Astrocyte of the hippocampus (primary cell): ENCODE measurements at places on chromosomes 12 and 14.

DNA sequence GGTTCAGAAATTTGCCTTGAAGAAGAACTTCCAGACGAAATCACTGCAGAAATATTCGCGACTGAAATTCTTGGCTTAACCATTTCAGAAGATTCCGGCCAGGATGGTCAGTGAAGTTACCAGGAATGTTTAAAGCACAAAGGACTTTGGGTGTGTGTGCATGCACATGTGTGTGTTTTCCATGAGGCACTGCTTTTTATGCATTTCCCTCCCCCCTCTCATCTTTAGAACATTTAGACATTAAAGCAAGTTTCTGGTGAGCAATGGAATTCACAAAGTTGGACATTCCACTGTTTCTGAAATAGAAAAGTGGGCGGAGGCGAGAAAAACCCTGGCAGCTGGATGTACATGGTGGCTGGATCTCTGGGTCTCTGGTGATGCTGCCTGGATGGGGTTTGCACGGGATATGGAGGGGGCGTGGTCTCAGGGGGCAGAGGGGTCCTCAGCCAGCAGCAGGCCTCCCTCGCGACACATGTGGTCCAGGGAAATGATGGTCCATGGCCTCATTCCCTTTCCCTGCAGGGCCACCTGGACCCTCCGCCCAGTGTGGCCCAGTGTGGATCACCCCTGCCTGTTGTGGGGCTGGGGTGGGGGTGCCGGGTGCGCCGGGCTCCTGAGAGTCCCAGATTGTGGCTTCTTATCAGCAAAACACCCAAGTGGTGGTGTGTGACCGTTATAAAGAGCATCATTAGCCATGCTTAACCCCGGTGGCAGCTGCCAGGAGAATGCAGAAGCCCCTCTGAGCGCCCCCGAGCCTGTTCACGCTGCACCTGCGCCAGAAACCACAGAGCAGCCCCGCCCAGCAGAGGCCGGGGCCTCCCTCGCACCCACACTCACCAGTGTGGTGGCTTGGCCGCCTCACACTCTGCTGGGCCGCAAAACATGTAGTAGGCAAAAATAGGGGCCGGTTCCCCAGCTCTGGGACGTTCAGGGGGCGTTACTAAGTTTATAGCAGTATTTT, 17.8 kb upstream of the BCL7A start:
- DNase-seq, result peak; percentile 68

DNA sequence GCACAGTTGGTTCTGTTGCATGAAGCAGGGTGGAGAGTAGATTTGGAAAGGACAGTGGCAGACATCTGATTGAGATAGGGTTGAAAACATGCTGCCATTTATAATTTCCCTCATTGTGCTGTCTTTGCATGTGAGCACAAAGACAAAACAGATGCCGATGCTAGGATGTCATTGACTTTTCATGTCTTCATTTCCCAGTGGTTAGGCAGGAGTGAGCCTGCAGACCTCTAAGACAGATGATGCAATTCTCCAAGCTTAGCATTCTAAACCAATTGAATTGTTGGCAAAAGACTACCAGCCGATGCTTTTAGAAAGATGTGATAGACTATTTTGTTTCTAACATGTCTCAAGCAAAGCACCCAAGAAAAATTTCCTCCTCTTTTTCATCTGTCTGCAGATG, 37.1 kb upstream of the PELI2 start:
- no peak for DNase-seq

DNA sequence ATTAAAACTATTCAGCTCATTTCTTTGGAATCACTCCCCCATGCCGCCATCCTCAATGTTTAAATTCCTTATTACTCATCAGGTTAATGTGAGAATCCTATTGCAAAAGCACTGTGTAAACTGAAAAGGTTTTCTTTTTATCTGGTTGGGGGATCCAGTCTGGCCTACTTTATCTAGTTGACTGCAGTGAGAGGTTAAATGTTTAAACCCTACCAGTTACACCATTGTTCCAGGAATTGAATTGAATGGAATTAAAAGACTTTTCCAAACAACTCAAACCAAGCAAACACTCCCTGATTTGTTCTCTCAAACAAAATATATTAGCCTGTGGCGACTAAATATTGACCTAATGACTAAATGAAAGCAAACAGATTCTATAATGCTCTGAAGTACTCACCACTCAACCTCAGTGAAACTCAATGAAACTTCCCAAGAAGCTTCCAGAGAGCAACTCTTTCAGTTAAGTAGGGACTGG, 100.5 kb downstream of the VEZT start:
- DNase-seq, result peak; percentile 58

DNA sequence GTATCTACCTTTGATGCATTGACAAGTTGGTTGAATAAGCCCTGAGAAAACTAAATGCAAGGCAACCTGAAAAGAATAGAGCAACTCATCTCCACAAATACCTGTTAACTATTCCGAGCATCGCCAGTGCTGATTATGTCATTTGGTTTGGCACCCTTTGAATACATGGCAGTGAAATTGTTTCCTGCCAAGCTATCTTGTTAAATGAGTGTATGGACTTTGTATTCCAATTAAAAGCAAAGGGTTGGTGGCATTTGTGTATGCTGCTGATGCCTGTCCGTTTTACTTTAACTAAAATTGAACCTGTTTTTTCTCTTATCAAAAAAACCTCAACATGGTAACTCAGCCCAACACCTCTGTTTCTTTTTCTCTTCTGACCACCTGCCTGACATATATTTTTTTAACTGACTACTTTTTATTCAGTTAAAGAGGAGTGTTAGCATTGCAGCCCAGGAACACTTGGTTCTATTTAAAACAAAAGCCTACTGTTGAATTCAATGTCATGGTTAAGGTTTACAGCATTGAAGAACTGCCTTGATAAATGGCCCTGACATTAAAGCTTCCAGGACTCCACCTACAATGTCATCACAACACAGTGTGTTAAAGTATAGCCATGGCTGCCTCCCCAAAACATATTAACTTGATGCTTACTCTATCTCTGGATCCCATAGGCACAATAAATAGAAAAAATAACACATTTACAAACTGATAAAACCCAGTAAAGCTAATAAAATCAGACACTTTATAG, 838.3 kb upstream of the NOVA1 start:
- no peak for DNase-seq

DNA sequence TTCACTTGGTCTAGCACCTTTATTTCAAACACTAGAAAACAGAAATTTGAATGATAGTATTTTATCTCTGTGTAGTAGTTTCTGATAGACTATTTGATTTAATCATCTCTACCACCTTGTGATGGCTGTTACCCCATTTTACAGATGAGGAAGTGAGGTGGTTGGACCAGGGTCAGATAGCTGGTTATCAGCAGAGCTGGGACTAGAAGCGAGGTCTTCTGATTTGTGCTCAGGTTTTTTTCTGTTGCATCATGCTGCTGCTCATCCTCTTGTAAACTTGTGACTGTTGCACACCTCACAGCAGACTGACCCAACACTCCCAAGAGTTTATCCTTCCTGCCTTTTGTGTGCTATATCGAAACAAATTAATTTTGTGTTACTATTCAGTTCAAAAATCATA, 10.1 kb upstream of the MANSC4 start:
- DNase-seq, result no peak

DNA sequence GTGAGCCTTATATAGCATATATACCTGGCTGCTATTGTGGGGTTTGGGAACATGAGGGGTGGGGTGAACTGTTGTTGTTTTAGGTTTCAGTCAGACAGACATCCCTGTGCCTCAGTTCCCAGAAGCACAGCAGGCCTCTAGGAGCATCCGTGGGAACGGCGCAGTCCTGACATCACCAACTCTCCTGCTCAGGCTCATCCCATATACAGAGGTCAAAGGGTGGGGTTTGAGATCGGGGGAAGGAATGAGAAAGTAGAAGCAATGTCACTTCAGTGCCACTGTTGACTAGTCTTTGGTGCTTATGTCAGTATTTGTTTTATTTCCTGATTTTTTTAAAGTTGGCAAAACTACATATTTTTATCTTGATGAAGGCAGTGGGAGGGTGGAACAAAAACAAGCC, 43.1 kb upstream of the A2ML1 start:
- DNase-seq, result no peak

DNA sequence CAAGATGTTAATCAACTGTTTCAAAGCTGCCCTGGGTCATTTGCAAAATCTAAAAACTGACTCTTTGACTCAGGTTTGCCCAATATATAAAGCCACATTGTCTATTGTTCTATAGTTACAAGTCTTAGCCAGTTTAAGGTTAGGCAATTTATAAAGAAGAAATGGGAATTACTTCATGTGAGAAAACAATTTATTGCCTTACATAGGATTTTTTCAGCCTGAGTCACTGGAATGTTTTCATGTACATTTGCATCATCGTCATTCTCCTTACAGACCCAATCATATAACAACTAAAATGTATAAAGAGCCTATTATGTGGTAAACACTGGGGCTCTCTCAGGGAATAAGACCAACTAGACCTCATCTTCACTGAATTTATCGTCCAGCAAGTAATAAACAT, 100.3 kb upstream of the PLEKHG7 start:
- peak; percentile 72 for DNase-seq

DNA sequence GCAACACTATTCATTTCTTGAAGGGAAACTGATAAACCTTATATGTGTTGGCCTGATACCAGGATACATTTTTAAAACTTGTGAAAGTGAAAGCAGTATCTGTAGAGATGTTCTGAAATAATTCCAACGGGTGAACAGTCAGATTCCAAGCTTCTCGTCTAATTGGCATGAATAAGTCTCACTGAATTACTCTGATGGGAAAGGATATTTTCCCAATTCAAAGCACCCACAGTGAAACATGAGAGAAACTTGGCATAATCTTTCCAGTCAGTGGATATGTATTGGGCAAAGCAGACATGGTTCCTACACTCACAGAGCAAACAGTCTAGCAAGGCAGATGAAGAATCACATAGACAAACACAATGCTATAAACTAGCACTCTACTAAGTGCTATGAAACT, 413.1 kb downstream of the MED13L start:
- DNase-seq, result no peak

DNA sequence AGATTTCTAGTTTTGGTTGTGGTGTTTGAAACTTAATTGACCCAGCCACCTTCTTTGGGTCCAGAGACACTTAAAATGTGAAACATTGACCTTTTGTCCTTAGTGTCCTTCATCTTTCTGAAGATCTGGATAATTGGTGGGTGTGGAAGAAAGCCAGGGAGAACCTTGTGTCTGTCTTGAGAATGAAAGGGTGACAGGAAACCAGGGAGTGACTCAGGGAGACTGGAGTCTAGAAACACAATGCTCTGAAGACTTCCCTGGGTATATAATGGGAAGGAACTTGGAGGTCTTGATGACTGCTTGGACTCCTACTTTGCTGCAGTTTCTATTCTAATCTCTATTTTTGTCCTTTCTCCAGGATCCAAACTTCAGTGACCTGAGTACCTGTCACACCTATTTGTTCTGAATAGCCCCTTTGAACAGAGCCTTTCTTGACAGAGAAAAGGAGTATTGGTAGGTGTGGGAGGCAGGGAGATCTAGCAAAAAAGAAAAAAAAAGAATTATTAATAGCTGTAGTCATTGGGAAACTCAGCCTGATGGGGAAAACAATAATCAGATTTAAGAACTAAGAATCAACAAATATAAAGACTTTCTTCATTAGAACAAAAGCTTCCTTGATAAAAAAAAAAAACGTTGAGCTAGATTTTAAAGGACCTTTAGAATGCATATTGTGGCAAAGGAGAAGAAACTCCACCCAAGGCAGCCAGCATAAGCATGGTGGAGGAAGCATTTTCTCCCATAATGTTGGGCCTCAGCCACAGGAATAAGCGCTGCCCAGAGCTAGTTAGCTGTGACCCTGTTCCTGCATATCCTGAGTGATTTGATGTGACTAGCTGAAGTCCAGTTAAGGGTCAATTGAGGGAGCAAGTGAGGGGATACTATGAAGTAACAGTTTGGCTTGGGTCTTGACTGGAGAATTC, 77.9 kb upstream of the HOXC13 start:
- no peak for DNase-seq

- DNase-seq, result no peak
These were observed 58.5 kb upstream of the PLXNC1 start for GRCh38 chr12:94089891-94090290.

GRCh38 chr12:44053549-44054127, 217.8 kb downstream of the TMEM117 start:
- peak; percentile 55 for DNase-seq

GRCh38 chr14:87079416-87079815, 913.6 kb downstream of the GALC start:
- DNase-seq, result no peak

DNA sequence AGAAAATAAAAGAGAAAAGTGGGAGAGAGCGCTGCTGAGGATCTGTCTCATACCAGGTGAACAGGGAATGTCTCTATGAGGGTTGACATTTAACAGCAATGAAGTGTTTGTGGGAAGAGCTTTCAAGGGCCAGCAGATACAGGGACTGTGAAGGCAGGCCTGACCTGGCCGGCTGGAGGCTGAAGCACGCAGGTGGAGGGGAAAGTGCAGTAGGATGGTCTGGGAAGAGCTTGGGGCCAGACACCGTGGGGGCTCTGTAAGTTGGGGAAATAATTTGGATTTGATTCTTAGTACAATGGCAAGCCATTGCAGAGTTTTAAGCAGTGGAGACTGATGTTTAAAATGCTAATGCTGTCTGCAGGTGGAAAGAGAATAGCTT, 23.8 kb upstream of the DHRS2 start:
- no peak for DNase-seq

GRCh38 chr14:94897082-94897481, 127.2 kb upstream of the GSC start:
- DNase-seq, result peak; percentile 75

DNA sequence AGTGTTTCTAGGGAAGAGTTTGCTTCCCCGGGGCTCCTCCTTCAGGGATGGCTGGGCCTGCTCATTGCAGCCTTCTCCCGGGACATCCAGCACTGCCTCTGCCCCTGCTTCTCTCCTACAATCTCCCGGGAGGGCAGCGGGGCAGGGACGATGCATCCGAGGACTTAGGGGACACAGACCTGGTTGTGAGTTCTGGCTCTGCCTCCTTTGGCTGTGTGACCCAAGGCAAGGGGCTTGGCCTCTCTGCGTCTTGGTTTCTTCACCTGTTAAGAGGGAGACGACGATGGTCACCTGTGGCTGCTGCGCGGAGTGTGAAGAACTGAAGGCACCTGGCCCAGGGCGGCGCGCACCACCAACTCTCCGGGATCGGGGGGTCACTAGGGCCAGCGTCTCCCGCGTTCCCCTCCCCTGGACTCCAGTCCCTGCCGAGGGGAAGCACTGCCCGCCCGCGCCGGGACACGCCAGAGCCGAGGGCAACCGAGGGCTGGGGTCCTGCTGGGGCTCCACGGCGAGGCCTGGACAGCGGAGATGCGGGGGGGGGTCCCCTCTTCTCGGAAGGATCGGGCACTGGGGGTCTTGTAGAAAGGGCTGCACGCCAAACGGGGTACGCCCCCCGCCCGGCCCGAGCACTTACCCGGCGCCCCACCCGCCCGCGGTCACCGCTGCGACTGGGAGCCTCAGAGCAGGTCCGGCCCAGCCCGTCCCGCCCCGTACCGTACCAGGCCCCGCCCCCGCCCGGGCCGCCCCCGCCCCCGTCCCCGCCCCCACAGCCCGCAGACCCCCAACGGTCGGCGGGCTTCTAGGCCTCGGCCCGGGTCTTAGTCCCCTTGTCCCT, at the start of gene HVCN1:
TSS of gene HVCN1 (minus strand) at position 670 of the 835 bp plus-strand sequence. CDS start 5,870 bp downstream, outside the sequence.
- DNase-seq, result peak; percentile 33

- no peak for DNase-seq
These were observed 102.1 kb downstream of the TMEM117 start for GRCh38 chr12:43937947-43938346.
